ENCODE measurements at places on chromosomes 6 and 20. TPM values are rescaled to one million over a fixed set of nuclear protein-coding genes. Genes with fewer than 3 reads are reported as not detected.

GRCh38 chr6:1437553-1438406 lies 48.4 kb downstream of the FOXF2 start:
- no peak for DNase-seq

Gene VWA7
- total RNA-seq, result 0.42 TPM

- no peak for DNase-seq
Measured at GRCh38 chr20:50541606-50542041, 31.4 kb downstream of the PTPN1 start.

DNA sequence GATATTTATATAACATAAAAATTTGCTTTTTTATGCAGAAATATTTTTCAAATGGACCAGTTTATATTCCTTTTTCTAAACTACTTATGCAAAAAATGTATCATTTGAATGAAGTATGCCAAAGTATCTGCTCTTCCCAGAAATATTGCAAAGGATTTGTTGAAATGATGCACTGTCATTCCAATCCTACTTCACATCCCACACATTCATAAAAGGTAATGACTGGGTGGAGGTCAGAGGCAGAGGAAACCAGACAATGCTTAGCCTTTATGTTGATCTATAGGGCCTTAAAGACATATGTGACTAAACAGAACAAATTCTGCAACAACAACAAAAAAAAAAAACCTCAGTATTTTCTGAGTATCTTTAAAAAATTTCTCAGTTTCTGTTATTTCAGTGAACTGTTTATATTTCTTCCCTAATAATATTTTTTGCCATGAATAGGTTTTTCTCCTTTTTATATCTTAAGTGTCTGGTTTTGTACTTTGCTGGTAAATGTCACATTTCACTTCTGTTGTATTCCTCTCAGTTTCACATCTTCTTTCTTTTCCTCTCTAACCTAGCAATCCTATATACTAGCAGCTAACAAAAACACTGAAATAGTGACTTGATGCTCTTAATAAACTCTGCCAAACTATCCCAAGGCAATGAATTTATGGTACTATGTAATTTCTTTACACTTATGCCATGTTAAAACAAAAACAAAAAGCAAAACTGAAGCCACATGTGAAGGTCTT lies 374.1 kb downstream of the BCKDHB start:
- no peak for DNase-seq

GRCh38 chr6:154236646-154237301 lies 119.8 kb downstream of the IPCEF1 start:
- no peak for DNase-seq

DNA sequence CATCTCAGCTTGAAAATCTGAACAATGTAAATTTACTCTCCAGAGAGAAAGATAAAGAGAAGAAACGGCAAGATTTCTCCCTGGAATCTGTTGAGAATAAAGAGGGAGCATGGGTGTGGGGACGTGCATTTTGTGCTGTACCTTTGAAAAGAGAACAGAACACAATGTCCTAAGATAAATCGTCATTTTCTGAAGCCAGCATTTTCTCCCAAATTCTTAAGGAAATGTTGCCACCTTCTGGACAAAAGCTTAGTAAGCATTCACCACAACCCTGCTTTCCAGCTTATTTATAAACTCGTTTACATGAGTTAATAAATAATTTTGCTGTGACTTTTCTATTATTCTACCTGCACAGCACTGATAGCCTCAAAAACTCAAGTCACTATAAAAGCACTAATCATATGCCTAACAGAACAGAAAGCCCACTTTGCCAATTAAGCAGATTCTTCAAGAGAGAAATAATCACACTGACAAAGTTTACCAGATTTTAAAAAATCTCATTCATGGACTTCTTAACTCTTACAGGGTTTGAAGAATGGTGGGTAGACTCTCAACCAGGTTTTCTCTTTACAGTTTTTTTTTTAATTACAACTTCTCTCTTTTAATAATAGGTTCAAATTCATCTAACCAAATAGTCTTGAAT lies 155.8 kb downstream of the MBOAT1 start:
- DNase-seq, result peak; percentile 31

DNA sequence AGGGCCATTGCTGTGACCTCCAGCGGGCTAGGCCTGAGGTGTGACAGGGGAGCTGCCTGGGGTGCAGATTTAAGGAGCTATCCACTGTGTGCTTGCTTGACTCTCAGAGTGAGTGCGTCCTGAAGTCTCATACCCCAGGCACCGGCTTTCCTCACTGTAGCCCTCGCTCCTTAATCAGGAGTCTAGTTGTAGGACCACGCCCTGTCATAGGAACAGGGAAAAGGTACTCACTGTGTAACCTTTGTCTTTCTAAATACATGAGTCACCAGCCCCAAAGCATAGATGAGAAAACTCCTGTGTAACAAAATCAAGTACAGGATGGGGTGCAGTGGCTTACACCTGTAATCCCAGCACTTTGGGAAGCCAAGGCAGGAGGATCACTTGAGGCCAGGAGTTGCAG lies 141.7 kb downstream of the TMEM242 start:
- DNase-seq, result no peak

- no peak for DNase-seq
Measured at GRCh38 chr6:166952121-166952520, 4.2 kb downstream of the RNASET2 start.

DNA sequence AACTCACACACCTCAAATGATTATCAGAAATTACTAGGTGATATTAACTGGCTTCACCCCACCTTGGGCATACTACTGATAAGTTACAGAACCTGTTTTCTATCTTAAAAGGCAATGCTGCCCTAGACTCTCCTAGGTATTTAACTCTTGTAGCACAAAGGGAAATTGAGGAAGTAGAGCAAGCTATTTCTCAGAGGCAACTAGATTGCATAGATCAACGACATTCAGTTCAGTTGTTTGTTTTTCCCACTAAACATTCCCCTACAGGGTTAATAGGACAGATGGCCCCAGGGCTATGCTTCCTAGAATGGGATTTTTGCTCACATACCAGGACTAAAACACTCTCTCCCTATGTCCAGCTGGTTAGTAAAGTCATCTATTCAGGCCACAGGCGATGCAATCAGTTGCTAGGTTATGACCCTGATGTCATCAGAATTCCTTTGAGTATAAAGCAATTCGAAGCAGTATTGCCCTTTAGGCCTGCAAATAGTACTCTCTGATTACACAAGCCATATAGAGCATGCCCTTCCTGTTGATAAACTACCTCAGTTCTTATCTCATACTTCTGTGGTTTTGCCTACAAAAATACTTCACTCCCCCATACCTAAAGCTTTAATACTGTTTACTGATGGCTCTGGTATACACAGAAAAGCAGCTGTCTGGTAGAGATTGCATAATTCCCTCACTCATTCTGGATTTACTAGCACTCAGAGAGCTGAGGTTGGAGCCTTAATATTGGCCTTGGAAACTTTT lies 67.4 kb upstream of the ASCC3 start:
- DNase-seq, result no peak

GRCh38 chr6:156974830-156975261 lies 197.7 kb downstream of the ARID1B start:
- DNase-seq, result no peak

DNA sequence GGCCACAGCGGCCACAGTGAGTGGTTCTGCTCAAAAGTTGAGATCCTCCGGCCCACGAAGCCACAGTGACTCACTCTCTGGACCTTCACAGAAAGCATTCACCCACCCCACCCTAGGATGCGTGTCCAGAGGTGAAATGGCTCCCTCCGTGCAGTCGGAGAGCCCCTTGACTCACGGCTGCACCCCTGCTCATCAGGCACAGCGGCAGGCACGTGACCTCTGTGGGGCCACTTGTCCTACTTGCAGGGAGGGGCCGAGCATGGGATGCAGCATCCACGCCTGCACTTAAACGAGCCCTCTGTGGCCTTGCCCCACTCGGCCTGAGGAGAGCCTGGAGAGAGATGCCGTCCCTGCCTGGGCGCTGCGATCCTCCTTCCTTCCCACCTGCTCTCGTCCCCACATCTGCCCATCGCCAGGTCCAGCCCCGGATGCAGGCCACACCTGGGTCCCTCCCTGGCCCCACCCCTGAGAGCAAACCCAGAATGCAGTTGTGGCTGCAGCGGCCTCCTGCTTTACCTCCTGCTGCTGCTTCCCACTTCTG lies 28.7 kb downstream of the NTSR1 start:
- DNase-seq, result no peak

DNA sequence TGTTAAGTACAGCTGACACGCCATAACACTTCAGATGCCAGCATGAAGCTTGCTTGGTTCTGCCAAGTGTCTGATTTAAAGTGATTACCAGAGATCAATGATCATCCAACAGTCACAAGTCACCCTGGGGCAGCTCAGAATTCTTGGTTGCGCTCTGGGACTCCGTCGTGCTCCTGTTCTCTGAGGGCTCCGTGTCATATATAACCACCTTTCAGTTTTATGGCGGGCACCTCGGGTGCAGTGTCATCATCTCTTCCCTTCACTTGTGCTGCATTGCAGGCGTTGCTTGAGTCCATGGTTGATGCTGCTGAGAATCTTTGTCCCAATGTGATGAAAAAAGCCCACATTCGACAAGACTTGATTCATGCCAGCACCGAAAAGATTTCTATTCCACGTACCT lies 101.4 kb upstream of the SCGN start:
- DNase-seq, result no peak

Gene SYCP2
- total RNA-seq, result 6.7 TPM

DNA sequence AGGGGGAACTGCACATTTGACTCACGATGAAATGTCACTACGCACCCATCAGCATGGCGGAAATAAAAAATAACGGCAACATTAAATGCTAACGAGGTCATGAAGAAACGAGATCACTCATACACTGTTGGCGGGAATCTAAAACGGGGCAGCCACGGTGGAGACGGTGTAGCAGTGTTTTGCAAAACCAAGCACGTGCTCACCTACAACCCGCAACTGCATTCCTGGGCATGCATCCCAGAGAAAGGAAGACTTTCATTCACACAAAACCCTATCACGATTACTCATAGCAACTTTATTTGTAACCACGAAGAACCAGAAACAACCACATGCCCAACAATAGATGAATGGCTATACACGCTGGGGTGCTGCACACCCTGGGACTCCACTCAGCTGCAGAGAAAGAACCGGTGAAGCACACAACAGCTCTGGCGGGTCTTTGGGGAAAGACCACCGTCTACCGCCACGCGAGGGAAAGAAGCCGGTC lies 77.0 kb downstream of the YTHDF1 start:
- no peak for DNase-seq

DNA sequence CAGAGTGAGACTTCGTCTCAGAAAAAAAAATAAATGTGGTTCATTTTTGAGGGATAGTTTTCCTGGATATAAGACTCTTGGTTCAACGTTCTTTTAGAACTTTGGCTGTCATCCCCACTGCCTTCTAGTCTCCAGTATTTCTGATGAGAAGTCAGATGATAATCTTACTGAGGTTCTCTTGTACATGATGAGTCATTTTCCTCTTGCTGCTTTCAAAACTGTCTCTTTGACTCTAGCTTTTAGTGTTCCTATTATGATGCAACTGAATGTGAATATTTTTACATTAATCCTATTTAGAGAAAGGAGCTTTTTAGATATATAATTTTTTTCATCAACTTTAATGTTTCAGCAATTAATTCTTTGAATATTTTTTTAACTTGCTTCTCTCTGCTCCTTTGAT lies 46.0 kb upstream of the OR14J1 start:
- DNase-seq, result no peak

- no peak for DNase-seq
Measured at GRCh38 chr20:42214074-42214473, 595.9 kb upstream of the CHD6 start.

DNA sequence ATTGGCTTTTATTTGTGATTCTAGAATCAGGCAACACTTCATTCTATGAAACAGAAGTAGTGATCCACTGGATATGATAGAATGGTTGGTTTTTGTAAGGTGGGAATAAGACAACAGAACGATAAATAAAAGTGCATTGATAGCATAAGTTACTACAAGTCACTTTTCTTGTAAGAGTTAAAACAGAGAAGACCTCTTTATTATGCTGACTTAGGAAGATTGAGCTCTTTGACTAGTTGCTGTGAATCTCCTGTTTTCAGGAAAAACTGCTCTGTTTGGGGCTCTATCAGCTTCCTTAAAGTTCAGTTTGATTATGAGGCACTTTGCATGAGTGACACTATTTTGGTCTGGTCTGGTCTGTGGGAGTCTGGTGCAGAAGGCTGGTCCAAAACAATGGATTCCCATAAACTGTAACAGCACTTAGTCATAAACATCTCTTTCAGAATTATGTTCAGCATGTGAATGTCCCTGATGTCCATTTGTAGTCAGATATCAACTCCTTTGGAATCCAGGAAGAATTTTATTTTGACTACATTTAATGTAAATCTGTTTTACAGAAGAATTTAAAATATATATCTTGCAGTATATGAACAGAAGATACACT lies 35.0 kb upstream of the DSE start:
- DNase-seq, result no peak

DNA sequence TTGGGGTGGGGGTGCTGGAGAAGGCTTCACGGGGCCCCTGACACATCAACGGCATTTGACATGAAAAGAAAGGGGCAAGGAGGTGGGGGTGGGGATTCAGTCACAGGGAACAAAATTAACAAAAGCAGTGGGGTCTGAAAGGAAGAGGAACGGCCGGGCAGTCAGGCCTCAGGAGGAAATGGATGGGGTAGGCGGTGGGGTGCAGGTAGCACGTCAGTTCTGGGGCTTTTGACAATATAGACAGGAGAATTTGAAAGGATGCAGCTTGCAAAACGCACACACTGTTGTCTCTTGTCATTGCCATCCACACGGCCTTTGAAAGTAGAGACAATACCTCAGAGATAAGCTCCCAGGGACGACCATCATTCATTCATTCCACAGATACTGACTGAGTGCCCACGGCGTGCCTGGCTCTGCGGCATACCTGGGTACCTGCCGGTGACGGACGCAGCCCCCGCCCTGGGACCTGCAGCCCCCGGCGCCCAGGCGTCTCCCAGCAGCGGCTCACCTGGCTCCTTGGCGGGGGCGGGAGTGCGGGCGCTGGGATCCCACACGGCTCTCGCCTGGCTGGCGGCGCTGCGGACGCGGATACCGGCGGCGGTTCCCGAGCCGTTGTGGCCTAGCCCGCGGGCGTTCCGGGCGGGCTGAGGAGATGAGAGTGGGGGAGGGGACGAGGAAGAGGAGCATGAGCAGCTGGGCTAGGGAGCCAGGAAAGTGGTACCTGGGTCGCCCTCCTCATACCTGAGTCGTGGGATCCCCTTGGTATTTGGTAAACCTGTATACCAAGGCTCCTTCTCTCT lies at the start of gene SLC26A8:
Gene SLC26A8 (minus strand): TSS at position 646 of the 800 bp plus-strand sequence. CDS start 4,934 bp downstream, outside the sequence.
- no peak for DNase-seq
